ENCODE measurements at places on chromosomes 2 and 18.

DNA sequence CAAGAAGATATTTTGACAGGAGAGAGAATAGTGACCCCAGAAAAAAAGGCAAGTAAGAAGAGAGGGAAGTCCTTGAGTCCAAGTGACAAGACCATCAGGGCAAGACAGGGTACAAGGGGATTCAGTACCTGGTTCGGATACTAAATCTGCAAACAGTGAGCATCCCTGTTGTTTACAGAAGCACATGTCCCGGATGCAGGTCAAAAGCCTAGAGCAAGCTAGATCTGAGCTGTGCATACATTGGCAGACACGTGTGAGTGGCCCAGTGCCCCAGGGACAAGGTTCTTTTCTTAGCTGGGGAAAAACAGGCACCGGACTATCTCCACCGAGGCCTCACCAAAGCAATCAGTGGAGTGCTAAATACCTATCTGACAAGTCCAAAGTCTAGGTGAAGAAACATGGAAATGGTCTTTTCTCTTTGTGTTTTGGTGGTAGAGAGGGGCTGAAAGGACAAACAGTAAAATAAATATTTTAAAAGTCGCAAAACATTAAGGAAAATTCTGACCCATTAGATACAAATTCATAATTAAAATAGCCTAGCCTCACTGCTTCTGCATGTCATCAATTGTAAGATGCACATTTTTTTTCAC, 165.2 kb downstream of the SUCLG1 start:
- no peak for DNase-seq

DNA sequence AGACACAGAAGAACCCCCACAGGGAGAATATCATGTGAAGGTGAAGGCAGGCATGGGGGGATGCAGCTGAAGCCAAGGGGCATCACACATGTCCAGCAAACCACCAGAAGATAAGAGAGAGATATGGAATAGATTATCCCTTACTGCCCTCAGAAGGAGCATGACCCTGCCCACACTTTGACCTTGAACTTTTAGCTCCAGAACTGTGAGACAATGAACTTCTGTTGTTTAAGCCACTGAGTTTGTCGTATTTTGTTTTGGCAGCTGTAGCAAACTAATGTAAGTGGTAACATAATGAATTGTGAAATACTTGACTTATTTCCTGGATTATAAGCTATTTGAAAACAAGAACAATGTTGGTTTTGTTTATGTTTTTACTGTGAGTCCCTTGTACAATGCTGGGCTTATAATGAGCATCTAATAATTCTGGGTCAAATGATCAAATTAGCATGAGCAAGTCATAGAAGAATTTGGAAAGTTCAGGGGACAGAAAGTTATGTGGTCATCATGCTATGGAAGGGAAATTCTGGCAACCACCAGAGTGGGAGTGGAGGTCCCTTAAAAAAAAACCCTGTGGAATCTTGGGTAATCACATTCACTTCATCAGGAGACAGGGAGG, 541.0 kb upstream of the KLHL29 start:
- no peak for DNase-seq

GRCh38 chr2:180158961-180159360, 151.9 kb upstream of the CWC22 start:
- DNase-seq: no peak

- no peak for DNase-seq
Observed at GRCh38 chr2:226130192-226130591, 669.4 kb downstream of the IRS1 start.

DNA sequence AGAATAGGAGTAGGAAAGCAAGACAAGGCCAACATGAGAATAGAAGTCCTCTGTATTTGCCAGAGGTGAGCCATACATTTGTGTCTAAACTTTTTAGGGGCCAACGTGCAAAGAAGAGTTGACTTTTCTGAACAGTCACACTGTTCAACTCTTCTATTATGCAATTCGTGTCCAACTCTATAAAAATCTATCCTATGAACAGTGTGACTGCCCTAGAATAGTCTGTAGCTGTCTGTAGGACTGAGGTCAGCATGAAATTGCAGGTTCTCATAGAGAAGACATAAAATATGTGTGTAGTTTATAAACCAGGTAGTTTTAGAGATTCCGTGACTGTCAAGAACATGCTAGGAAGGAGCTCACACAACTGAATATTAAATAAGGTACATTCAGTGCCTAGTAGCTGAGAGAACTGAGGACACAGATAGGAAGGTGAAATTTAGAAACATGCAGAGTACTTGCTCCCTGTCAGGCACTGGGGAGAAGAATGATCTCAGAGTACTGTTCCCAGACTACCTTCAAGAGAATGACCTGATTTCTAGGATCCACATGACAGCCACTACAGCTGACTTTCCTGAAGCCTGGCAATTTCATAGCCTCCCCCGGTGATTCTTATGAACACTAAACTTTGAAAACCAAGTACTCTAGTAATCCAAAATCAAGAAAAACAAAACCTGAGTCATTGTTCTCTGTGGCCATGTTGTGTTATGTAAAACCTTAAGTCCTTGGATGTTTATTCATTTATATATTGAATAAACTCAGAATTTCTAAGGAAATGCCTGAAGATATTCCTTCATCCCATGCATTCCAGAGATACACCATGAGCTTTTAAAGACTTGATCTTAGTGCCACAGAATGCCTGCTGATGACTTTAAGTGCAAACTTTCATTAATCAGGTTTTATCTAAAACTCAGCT, 201.5 kb upstream of the BOD1L2 start:
- no peak for DNase-seq

- peak; percentile 24 for DNase-seq
Observed at GRCh38 chr2:48600204-48600813, 17.3 kb upstream of the GTF2A1L start.

- DNase-seq: no peak
Observed at GRCh38 chr2:12424809-12425208, 291.9 kb upstream of the TRIB2 start.

DNA sequence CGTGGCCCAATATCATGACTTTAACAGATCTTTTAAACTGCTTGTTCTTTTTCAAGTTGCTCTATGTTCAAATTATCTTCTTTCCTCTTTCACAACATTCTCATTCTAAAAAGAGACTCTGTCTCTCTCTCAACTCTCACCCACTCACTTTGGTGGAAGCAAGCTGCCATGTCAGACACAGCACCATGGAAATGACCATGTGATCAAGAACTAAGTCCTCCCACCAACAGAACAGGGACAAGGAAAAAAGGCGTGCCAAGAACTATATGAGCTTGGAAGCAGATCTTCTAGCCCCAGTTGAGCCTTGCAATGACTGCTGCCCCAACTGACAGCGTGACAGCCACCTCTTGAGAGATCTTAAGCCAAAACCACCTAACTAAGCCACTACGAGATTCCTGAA, 23.9 kb downstream of the BAZ2B start:
- no peak for DNase-seq

DNA sequence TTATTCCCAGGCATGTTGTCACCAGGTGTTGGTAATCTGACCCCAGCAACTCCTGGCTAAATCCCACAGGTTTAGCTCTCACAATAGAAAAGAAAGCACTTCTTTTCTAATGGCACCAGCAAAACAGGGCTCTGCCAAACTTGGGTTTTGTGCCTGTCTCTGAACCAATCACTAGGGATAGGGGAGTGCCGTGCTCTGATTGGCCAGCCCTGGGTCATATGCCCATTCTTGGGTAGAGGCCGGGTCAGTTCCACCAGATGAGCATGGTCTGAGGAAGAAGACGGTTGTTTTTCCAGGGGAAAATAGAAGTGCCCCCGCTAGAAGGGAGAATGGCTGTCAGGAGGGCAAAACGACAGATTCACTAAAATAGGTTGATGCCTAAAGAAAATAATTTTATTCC, 14.7 kb downstream of the CDK15 start:
- DNase-seq: no peak

DNA sequence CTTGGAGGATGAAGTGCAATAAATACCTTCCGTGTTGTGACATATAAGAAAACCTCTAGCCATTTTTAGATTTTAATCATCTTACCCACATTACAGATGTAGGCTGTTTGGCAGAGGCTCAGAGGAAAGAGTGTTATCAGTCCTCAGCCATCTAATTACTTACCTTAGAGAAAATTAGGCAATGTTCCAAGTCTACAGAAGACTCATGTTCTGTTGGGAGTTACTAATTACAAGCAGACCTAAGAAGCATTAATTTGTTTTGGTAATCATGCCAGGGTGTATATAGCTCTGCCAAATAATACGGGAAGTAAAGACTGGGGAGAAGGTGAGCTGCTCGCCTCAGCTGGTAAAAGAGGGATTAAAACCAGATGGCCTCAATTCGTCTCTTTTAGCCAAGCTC, 125.8 kb upstream of the PGAP1 start:
- peak; percentile 16 for DNase-seq
